ENCODE measurements at places on chromosomes 13 and 19.

DNA sequence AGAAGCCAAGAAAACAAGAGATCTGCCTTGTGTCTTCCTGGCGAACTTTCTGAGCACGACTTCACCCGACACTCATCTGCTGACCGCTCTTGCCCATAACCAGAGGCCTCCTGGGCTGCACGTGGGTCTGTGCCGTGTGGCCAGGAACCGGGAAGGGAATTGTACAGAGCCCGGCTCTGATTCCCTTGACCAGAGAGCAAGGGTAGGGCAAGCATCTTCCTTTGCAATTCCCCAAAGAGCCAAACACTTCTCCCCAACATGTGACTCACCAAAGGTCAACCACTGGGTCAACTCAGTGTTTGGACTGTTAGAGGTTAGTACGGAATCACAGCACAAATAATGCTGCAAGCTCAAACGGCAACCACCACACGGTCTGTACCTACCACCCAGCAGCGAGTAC lies 48.9 kb downstream of the KLF2 start:
- no peak for DNase-seq

- no peak for DNase-seq
These were observed 9.3 kb upstream of the CDX2 start for GRCh38 chr13:27978301-27978968.

GRCh38 chr13:97344265-97345175 lies 89.4 kb upstream of the RAP2A start:
- peak; percentile 20 for DNase-seq

DNA sequence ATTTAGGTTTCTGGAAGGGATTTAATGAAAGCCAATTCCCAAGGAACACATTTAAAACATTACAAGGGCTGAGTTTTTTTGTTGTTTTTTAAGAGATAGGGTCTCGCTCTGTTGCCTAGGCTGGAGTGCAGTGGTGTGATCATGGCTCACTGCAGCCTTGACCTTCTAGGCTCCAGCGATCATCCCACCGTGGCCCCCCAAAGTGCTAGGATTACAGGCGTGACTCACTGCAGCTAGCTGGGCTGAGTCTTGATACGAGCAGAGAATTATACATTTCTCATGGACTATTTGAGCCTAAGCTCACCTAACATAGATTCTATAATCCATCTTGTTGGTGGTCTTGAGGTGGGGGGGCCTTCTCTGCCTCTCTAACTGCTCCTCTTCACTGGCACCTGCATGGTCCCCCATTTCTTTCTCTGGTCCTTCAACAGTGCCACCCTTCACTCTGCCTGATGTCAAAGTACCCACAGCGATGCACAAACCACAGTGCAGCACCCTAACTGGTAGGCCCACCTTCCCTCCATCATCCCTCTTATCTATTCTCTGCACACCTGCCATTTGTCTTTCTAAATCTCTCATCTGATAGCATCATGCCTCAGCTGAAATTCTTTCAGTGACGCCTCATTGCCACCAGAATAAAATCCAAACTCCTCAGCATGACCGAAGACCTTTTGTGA lies 37.4 kb downstream of the DOCK9 start:
- no peak for DNase-seq

All from activated T-cell treated with anti-CD3 and anti-CD28 coated beads for 1 hour (primary cell).